ENCODE measurements at places on chromosomes 7 and 10.

DNA sequence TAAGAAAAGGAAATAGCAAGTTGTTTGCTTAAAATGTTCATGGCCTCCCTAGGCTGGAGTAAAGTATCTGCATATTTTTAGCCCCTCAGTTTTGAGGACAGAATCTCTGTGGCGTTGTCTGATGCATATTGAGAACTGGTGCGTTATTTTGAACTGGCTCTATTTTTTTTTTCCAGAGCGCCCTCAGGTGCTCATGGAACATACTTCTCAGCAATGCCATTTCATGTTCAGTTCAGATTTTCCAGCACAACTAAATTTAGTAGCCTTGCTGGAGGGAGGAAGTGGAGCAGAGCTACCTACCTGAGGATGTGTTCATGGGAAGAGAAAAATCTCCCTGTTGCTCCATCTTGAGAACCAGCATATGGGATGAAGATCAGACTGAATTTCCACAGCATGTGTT lies 870.5 kb downstream of the LRMDA start:
- DNase-seq, result peak; percentile 22

DNA sequence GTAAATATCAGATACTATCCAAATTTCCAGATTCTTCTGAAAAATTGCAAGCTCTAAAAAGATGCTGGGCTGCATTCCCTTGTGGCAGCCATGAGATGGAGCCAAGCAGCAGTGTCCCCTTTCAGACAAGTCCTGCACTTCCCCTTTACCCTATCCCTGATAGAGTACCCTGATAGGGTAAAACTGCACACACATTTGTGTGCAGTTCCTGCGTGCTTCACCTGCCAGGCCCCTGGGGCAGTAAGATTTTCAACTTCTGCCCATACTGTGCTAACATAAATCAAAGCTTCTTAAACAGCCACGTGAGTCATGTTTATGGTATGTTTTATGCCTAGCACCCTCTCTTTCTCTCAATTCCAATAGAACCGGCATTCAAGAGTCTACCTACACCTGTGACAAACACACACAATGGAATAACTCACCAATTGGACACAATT lies 52.2 kb downstream of the IFIT5 start:
- DNase-seq, result peak; percentile 82

DNA sequence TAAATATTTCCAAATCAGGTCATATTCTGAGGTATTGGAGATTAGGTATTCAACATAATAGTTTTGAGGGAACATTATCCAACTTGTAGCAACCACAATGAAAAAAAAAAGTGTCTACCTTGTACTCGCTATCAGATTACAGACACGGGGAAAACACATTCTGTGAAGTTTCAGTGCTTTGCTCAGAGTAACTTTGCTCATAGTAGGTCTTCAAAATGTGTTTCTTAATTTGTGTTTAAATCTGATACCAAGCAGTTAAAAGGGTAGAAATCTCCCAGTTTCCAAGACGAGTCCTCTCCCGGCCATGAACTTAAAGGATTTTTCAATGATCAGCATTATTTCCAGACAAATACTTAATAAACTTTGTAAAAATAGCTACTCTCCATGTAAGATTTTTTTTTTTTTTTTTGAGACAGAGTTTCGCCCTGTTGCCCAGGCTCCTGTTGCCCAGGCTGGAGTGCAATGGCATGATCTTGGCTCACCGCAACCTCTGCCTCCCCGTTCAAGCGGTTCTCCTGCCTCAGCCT lies 39.2 kb downstream of the DDIT4 start:
- DNase-seq, result no peak

- DNase-seq, result no peak
Measured at GRCh38 chr10:128083191-128083895, 42.9 kb downstream of the MKI67 start.

GRCh38 chr10:48205918-48206317 lies 68.6 kb downstream of the FRMPD2 start:
- DNase-seq, result no peak

GRCh38 chr10:112966194-112966855 lies 16.3 kb downstream of the TCF7L2 start:
- no peak for DNase-seq
